Aorta (tissue), 5 donors: ENCODE measurements at places on chromosomes 2 and 18. TPM values are rescaled to one million over a fixed set of nuclear protein-coding genes. Genes with fewer than 3 reads are reported as not detected.

Gene ALLC
- 5.3 TPM for polyA plus RNA-seq

Gene MYL1
- polyA plus RNA-seq: not detected

Gene NT5DC4
- not detected for polyA plus RNA-seq

Gene PLEK
- polyA plus RNA-seq: 3.3 TPM

Gene SH3BP4
- polyA plus RNA-seq: 5.1 TPM

Gene MARCO
- polyA plus RNA-seq: 0.54 TPM

Gene RPL37A
- polyA plus RNA-seq: 6,118 TPM

Gene PRPF40A
- 24.5 TPM for polyA plus RNA-seq

Gene GRB14
- polyA plus RNA-seq: 3.3 TPM

Gene UGT1A6
- not detected for polyA plus RNA-seq

Gene EVA1A
- 0.82 TPM for polyA plus RNA-seq

Gene AFF3
- 0.25 TPM for polyA plus RNA-seq

Gene MEP1B
- not detected for polyA plus RNA-seq

Gene RAX
- not detected for polyA plus RNA-seq

Gene ACVR1C
- polyA plus RNA-seq: not detected

Gene FMNL2
- 10.7 TPM for polyA plus RNA-seq

Gene PREB
- polyA plus RNA-seq: 24.9 TPM

Gene GATA6
- polyA plus RNA-seq: 32.8 TPM

Gene PLB1
- polyA plus RNA-seq: 8.9 TPM

Gene ALKAL2
- 5.1 TPM for polyA plus RNA-seq

Gene GKN2
- 1.5 TPM for polyA plus RNA-seq

Gene TMX3
- polyA plus RNA-seq: 33.8 TPM

Gene SLC66A2
- 12.9 TPM for polyA plus RNA-seq

Gene MALL
- polyA plus RNA-seq: 19.8 TPM

Gene HJURP
- polyA plus RNA-seq: not detected

Gene METTL8
- polyA plus RNA-seq: 8.3 TPM

Gene TMEM237
- polyA plus RNA-seq: 20.0 TPM

Gene LYPD1
- polyA plus RNA-seq: not detected

Gene LONRF2
- 0.75 TPM for polyA plus RNA-seq

Gene SETBP1
- 5.8 TPM for polyA plus RNA-seq

Gene CYP1B1
- polyA plus RNA-seq: 7.3 TPM

Gene CIB4
- polyA plus RNA-seq: not detected

Gene LOXL3
- polyA plus RNA-seq: 6.4 TPM

Gene NFE2L2
- polyA plus RNA-seq: 83.4 TPM

Gene MOGAT1
- not detected for polyA plus RNA-seq

Gene INHBB
- 0.43 TPM for polyA plus RNA-seq

Gene EML4
- polyA plus RNA-seq: 19.7 TPM

Gene CKAP2L
- polyA plus RNA-seq: under 0.01 TPM

Gene FNDC4
- polyA plus RNA-seq: 39.0 TPM

Gene PDCD1
- polyA plus RNA-seq: not detected

Gene PRKAG3
- polyA plus RNA-seq: 0.13 TPM

Gene FOXI3
- polyA plus RNA-seq: not detected

Gene ADD2
- polyA plus RNA-seq: not detected

Gene SLC11A1
- 4.1 TPM for polyA plus RNA-seq

Gene KCNIP3
- 2.9 TPM for polyA plus RNA-seq

Gene RNF144A
- polyA plus RNA-seq: 0.63 TPM

Gene BCL2
- polyA plus RNA-seq: 2.6 TPM

Gene POTEI
- polyA plus RNA-seq: not detected

Gene PROKR1
- not detected for polyA plus RNA-seq

Gene HOXD3
- polyA plus RNA-seq: 1.5 TPM

Gene LPIN1
- polyA plus RNA-seq: 4.4 TPM

Gene LYG2
- not detected for polyA plus RNA-seq
